ENCODE measurements at places on chromosomes 13 and 19.
A peak's percentile ranks its signal among the peaks of the same experiment; 100 is the strongest.

GRCh38 chr13:48155848-48156247, 60.9 kb upstream of the MED4 start:
- no peak for DNase-seq

GRCh38 chr19:1824252-1824622, 12.2 kb upstream of the ATP8B3 start:
- no peak for DNase-seq

DNA sequence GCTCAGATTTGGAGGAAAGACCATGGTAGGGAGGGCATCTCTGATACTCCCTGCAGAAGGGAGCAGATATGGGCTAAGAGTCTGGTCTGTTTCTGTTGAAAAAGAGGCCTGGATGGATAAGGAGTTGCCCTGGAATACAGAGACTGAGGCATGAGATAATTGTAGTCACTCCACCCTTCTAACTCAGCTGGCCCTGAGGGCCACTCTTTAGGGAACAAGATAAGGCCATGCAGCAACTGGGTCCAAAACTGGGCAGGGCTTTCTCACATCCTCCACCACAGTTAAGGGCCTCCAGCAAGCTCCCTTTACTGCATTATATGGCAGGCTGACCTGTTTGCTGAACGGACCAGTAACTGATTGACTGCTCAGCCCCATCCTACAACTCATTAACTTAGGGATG, 1.3 kb downstream of the ZNF749 start:
- DNase-seq, result no peak

- no peak for DNase-seq
Measured at GRCh38 chr19:14992780-14993179, 13.1 kb upstream of the SLC1A6 start.

DNA sequence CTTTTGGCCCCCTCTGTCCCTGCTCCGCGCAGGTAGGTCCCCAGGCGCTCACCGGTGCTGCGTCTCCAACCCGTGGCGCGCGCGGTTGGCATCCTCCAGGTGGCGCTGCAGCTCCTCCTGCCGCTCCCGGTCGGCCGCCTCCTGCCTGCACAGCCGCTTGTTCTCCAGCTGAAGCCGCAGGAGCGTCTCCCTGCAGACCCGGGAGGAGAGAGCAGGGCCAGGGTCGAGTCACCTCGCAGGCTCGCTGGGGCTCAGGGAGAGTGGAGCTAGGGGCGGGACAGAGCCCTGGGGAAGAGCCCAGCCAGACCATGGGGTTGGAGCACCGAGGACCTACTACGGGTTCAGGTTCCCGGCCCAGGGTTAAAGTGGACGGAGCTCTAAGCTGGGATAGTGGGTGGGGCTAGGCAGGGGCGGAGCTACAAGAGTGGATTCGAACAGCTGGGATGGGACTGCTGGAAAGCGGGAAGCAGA, 9.3 kb downstream of the HOOK2 start:
- DNase-seq, result peak; percentile 33

- no peak for DNase-seq
Measured at GRCh38 chr19:43936188-43936587, 1.1 kb upstream of the ZNF45 start.

GRCh38 chr13:46717275-46717674, 79.7 kb downstream of the ESD start:
- DNase-seq, result no peak

GRCh38 chr19:29309637-29310036, 96.7 kb upstream of the UQCRFS1 start:
- DNase-seq, result no peak

DNA sequence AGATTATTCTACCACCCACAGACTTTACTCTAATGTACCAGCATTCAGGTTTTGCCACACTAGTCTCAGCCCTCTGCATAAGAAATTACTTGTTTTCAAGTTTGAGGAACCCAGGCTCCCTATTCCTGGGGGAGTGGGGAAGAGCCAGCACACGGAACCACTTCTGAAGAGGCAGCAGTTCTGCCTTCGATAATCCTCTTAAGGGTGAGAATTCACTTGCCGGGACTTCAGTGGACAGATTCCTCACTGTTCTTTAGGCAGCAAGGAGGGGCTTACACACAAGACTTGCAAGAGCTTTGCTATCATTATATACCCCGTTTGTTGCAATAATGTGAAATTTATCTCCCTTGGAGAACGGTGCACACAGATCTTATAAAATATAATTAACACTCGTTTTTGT, 133.1 kb downstream of the ABCC4 start:
- DNase-seq, result no peak

GRCh38 chr13:40171566-40171965, 494.9 kb downstream of the FOXO1 start:
- no peak for DNase-seq

- DNase-seq, result peak; percentile 53
Measured at GRCh38 chr19:56350416-56351045, 35.9 kb upstream of the ZSCAN5A start.

DNA sequence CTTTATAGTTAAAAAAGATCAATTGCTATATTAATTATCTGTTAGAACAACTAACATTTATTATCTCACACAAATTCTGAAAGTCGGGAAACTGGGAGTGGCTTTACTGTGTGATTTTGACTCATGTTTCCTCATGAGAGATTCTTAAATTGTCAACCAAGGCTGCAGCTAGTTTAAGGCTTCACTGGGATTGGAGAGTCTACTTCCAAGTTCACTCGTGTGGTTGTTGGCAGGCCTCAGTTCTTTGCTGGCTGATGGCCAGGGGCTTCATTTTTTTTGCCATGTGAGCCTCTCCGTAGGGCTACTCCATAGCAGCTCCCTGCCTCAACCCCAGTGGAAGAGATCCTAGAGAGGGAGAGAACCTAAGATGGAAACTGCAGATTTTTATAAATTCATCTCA, 24.5 kb upstream of the LPAR6 start:
- DNase-seq, result no peak

DNA sequence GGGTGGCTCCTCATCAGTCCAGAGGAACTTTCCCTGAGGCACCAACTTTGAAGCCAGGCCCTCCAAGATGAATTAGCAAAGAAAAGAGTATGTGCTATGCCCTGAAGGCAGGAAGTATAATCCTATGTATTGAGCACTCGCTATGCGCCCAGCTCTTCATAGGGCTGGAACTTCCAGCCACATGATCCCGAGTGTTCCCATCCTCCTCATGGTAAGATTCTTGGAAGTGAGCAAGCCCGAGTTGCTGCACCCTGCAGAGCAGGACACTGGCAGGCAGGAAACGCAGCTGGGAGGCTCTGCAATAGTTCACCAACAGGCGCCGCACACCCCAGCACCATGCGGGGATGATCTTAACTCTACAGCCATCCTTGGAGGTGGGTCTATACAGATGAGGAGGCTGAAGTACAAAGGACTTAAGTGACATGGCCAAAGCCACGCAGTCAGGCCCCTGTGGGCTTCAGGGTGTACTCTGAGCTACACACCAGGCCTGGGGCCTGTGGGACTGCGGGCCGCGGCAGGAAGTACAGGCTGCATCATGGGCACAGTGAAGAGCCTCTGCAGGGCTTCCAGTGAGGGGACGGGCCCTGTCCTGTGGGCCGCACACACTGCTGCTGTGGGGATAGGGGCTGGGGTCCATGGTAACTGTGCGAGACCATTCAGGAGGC, 25.1 kb downstream of the C19orf47 start:
- no peak for DNase-seq

DNA sequence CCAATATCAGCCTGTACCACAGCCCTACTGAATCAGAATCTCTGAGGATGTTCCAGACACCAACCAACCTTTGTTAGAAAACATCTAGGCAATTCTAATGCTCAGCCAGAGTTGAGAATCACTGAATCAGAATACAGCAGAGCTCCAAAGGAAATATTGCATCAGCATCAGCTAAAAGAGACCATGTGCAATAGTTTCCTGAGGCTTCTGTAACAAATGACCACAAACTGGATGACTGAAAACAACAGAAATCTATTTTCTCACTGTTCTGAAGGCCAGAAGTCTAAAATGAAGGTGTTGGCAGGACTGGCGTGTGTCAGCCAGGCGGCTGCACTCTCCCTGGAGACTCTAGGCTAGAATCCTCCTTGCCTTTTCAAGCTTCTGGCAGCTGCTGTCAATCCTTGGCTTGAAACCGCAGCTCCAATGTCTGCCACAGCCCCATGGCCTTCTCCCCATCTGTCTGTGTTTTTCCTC, 1.2 kb upstream of the DCT start:
- DNase-seq, result peak; percentile 73

DNA sequence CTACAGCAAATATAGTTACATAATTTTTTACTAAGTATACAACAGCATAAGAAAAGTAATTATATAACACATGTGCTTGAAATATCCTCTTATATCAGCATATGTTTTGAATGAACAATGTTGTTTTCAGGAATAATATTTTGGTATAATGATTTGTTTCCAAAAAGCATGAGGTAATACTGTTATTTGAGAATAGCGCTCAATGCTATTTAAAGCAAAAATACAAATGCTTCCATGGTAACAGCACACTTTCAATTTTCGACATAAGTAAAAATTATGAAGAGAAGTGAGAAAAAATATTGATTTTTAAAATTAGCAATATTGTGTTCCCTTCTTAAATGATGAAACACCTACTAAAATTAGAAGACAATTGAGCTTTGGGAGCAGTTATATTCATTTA, 715.9 kb upstream of the ATXN8OS start:
- no peak for DNase-seq
